ENCODE measurements at places on chromosomes 3 and 15. TPM values are rescaled to one million over a fixed set of nuclear protein-coding genes. Genes with fewer than 3 reads are reported as not detected.

The REC114 gene
- not detected for total RNA-seq

The GHSR gene
- not detected for total RNA-seq

The LRRC31 gene
- not detected for total RNA-seq

The PAQR5 gene
- 0.32 TPM for total RNA-seq

The EPHA6 gene
- 8.3 TPM for total RNA-seq

The CLDN1 gene
- 0.92 TPM for total RNA-seq

The LARP6 gene
- total RNA-seq, result 31.0 TPM

The OR5H1 gene
- total RNA-seq, result not detected

The PIGBOS1 gene
- total RNA-seq, result 10.6 TPM
